Osteoblast (primary cell): ENCODE measurements at places on chromosomes 5 and 9. TPM values are rescaled to one million over a fixed set of nuclear protein-coding genes. Genes with fewer than 3 reads are reported as not detected.
A peak's percentile ranks its signal among the peaks of the same experiment; 100 is the strongest.

GRCh38 chr5:167771571-167771970 lies 519.9 kb upstream of the WWC1 start:
- DNase-seq = no peak

DNA sequence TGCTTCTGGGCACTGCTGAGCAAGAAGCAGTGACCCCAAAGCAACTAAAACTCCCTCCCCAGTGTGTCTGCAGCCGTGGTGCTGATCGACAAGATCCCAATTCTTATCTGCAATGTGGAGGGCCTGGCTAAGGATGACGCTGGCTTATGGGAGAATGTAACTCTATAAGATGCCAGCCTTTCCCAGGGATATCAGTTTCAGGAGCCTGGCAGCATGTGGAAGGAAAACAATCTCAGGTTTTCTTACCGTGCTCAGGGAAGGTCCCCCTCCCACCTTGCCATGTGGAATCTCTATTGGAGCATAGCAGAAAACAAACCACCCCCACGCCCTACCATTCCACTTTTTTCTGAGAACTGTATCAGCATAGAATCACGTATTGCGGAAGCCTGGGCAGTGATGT lies 87.7 kb upstream of the PTPN3 start:
- DNase-seq = no peak

DNA sequence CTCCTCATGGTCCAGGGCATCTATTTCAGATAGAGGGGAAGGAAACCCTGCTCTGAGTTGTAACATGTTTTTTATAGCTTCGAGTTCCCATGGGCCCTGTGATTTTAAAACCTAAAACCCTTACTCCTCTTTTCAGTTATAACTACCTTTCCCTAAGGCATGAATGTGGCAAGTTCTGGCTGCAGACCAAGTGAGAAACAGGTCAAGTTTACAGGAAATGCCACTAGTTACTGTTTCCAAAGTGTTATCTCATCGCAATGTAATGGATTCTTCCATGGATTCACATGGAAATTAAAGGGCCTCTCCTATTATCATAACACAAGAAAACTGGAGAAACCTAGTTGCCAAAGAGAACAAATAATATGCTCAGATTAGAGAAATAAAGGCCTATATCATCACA lies 574.5 kb upstream of the GRAMD2B start:
- no peak for DNase-seq

- no peak for DNase-seq
Observed at GRCh38 chr5:169862391-169862811, 117.9 kb downstream of the INSYN2B start.

DNA sequence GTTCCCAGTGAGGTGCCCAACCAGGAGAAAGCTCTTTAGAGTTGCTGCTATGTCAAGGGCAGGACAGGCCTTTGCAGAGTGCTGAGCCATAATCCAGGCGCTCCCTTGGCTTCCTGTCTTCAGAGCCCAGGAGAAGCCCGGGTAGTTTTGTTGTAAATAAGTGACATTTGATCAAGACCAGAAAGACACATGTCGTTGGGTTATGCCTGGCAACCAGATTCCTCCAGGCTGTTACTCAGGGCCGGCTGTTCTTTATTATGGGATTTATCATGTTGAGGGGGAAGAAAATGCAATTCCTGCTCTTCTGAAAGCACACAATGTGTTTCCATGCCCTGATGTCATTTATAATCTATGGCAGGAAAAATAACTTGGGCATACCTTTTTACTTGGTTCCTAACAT lies 39.3 kb upstream of the SEMA4D start:
- DNase-seq = no peak

DNA sequence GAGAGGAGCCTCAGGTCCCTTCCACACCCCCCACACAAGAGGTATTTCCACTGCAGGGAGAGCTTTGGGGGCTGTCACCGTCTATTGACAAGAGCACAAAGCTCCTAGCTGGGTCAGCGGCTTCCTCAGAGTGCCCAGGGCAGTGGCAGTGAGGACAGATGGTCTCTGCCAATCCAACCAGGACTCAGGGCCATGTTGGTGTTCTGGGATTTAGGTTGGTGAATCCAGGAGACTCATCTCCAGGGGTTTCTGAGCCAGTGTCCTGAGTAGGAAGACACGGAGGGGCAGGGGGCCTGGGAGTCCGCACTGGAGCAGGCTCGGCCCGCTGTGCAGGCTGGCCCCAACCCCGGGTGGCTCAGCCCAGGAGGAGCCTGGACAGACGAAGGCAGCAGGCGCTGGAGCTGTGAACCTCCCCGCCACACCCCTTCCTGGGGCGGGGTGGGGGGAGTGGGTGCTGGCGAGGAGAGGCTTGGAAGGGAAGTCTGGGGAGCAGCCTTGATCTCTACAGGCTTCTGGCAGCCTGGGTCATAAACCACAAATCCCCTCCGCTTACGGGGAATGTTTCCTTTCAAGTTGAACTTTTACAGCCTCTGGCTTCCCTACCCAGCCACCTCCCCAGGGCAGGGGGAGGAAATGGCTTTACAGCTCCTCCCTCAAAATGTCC lies 19.6 kb downstream of the CRB2 start:
- peak; percentile 92 for DNase-seq

DNA sequence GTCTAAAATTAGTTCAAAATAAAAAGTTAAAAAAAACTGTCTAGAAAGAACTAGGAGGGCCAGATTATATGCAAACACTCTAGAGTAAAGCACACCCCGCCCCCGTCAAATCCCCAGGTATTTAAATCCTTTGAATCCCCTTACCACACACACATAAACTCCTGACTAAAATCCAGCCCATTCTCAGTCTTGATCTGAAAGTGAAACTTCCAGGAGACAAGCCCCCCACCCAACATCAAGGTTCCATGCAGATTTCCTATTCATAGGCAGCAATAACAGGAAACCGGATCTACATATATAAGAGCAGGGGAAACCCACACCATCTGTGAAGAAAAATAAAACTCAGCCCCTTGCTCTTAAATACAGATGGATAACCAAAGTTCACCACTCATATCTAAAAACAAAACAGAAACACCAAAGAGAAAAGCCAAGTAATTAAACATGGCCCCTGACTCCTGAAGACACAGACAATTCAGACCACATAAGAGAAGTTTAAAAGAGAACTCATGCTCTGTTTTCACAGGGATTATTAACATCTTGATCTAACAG lies 42.3 kb downstream of the MARCHF3 start:
- no peak for DNase-seq

DNA sequence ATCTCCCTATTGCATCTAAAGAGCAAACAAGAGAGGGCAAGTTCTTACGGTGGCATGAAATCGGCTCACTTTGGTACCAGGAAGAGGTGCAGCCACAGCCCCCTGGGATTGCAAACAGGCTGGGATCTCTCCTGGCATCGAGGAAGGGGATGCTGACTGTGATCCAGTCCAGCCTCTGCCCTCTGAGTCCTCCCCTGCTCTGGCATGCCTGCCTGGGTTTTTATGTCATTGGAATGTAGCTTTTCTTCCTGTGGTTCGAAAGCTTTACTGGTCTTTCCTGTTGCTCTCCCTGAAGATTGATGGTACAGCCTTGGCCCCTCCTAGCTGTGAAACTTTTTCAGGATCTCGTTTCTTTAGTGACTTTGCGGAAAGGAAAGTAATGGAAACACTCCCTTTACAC lies 6.6 kb downstream of the SLC46A2 start:
- DNase-seq = peak; percentile 94

- DNase-seq = peak; percentile 98
Observed at GRCh38 chr5:172102913-172103626, 85.0 kb downstream of the STK10 start.

- DNase-seq = no peak
Observed at GRCh38 chr5:171574376-171574775, 154.9 kb downstream of the FGF18 start.

GRCh38 chr9:133327834-133328484 lies 8.0 kb downstream of the SURF6 start:
- no peak for DNase-seq

GRCh38 chr9:134388289-134388808 lies 62.1 kb downstream of the RXRA start:
- no peak for DNase-seq

GRCh38 chr9:114487607-114488300 lies 17.5 kb downstream of the WHRN start:
- peak; percentile 89 for DNase-seq

CHSY3 gene
- total RNA-seq = 12.3 and 12.4 TPM in 2 replicates

PPP2R2B gene
- total RNA-seq = under 0.01 TPM in 1 of 2 replicates, not detected in the other

NTRK2 gene
- 3.3 and 5.6 TPM in 2 replicates for total RNA-seq

SERINC5 gene
- total RNA-seq = 94.3 and 96.3 TPM in 2 replicates

CORO2A gene
- 0.29 and 0.72 TPM in 2 replicates for total RNA-seq
